ENCODE measurements at places on chromosomes 7 and 10.

- no peak overlapping the region for H3K4me3 ChIP-seq
- H3K36me3 ChIP-seq = no peaks in the 10 kb centered on the region
- H3K4me1 ChIP-seq = 0 out of 2 replicates have a peak, but pooled peaks cover 2% of the 10 kb centered on the region
- no peak for DNase-seq
- no peaks in the 10 kb centered on the region for H3K27me3 ChIP-seq
Observed at GRCh38 chr7:125059861-125060456, 130.3 kb upstream of the POT1 start.

DNA sequence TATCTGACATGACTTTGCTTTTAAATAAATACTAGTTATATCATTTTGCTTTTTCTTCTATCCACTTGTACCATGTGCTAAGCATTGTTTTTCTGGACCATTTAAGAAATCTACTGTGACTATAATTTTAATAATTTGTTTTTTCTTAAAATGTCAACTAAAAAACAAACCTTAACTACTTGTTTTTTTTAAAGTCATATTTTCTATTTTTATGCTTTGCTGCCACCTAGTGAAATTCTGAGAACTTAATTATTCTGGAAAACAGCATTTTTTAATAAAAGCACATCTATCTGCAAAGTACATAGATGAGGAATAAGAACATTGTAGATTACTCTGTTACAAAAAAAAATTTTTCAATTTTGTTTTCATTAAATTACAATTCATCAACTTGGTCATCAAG, 47.4 kb downstream of the ORC5 start:
- DNase-seq = no peak
- no peak overlapping the region for H3K4me3 ChIP-seq
- H3K4me1 ChIP-seq = no peaks in the 10 kb centered on the region
- H3K36me3 ChIP-seq = no peaks in the 10 kb centered on the region
- H3K27me3 ChIP-seq = no peaks in the 10 kb centered on the region

DNA sequence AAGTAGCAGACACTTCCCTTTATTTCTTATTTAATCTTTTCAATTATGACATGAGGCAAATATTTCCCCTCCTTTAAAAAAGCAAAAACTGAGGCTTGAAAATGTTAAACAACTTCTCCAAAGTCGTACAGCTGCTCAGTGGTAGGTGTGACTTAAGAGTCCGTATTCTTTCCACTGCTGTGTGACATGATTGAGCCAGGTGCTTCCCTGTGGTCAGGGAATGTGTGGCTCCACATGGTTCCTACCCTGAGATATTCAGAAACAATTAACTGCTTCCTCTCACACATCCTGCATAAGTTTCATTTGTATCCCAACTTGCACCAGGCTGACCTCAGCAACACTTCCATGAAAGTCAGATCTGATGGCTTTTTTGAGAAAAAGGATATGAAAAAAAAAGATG, 13.6 kb downstream of the OPALIN start:
- no peak overlapping the region for H3K27ac ChIP-seq
- no peaks in the 10 kb centered on the region for H3K27me3 ChIP-seq
- no peak for DNase-seq
- H3K4me3 ChIP-seq = no peak overlapping the region
- no peaks in the 10 kb centered on the region for H3K4me1 ChIP-seq
- H3K36me3 ChIP-seq = no peaks in the 10 kb centered on the region

- H3K4me3 ChIP-seq = no peak overlapping the region
- DNase-seq = no peak
- H3K27me3 ChIP-seq = no peaks in the 10 kb centered on the region
- no peak overlapping the region for H3K27ac ChIP-seq
- no peaks in the 10 kb centered on the region for H3K36me3 ChIP-seq
Observed at GRCh38 chr10:71618176-71618575, 101.4 kb downstream of the C10orf105 start.

- no peak overlapping the region for H3K4me3 ChIP-seq
- H3K27me3 ChIP-seq = no peaks in the 10 kb centered on the region
- H3K36me3 ChIP-seq = no peaks in the 10 kb centered on the region
- no peak overlapping the region for H3K27ac ChIP-seq
- no peaks in the 10 kb centered on the region for H3K4me1 ChIP-seq
- no peak for DNase-seq
Observed at GRCh38 chr10:88379575-88379974, 203.5 kb downstream of the RNLS start.

GRCh38 chr10:26755443-26755903, 58.0 kb downstream of the PDSS1 start:
- H3K27me3 ChIP-seq = no peaks in the 10 kb centered on the region
- no peak overlapping the region for H3K27ac ChIP-seq
- peak; percentile 16 for DNase-seq
- H3K36me3 ChIP-seq = 0 out of 2 replicates have a peak, but pooled peaks cover 6% of the 10 kb centered on the region
- H3K4me1 ChIP-seq = peaks cover 7% of the 10 kb centered on the region

DNA sequence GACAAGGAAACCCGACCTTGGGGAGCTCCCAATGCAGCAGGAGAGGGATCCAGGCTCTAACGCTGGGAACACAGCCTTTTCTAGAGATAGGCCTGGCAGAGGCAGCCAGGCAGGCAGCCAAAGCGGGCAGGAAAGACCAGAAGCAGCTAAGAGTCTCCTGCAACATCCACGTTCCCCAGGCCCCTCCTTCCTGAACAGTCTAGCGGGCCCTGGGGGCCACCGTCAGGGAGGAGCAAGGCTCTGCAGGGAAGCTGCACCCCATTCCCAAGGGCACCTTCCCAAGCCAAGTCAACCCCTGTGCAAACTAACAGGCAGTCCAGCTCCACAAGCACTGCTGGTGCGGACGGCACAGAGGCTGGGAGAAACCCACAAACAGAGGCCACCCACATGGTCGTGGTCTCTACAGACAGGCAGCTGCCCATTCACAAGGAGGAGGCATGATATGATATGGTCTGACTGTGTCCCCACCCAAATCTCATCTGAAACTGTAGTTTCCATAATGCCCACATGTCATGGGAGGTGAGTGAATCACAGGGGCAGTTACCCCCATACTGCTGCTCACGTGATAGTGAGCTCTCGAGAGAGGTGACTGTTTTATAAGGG, 115.7 kb downstream of the MAD1L1 start:
- no peaks in the 10 kb centered on the region for H3K27me3 ChIP-seq
- DNase-seq = no peak
- no peaks in the 10 kb centered on the region for H3K36me3 ChIP-seq
- H3K4me3 ChIP-seq = no peak overlapping the region
- peaks cover 46% of the 10 kb centered on the region for H3K4me1 ChIP-seq

DNA sequence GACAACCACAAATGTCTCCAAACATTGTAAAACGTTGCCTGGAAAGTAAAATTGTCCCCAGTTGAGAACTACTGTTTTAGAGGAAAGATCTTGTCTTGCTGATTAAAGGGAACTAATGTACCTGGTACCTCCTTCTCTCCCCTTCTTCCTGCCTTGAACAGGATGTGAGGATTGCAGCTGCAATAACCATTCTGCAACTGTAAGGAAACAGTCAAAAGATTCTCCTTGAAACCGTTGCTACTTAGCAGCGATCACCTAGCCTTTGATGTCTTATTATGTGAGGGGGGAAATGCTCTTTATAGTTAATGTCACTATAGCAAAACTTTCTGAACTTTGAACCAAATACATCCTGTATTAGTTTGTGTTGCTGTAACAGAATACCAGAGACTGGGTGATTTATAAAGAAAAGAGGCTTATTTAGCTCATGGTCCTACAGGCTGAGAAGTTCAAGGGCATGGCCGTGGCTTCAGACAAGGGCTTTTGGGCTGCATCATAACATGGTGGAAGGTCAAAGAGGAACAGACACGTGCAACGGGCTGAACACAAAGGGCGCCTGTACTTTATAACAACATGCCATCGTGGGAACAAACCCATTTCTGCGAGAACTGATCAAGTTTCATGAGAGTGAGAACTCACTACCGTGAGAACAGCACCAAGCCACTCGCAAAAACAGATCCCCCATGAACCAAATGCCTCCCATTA, 54.2 kb upstream of the PARD3 start:
- H3K27ac ChIP-seq = no peak overlapping the region
- no peaks in the 10 kb centered on the region for H3K27me3 ChIP-seq
- no peaks in the 10 kb centered on the region for H3K36me3 ChIP-seq
- 0 out of 2 replicates have a peak, but pooled peaks cover 2% of the 10 kb centered on the region for H3K4me1 ChIP-seq

DNA sequence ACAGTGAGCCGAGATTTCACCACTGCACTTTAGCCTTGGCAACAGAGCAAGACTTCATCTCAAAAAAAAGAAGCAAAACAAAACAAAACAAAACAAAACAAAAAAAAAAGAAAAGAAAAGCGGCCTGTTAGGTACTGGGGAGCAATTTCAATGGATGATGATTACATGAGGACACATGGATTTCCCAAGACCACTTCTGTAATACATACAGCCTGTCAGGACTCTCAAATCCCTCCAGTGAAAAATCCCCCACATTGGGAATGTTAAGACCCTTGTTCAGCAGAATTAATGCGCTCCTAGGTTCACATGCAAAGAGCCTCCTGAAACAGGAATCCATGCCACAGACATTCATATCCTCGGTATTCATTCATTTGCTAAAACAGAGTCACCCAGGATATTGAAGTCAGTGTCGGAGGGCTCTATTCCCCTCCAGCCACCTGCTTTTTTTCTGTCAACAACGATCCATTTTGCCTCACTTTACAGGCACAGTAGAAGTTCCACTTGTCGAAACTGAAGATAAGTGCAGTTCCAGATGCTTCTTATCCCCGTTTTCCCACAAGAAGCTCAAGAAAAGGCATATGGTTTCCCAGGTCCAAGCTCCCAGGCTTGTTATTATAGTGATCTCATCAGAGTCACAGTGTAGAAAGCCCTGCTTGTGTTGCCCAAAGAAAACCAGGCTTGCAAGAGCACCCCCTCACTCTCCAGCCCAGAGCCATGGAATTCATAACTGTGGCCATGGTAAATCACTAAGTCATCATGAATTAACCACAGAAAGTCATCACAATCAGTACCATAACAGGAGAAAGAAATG, 20.2 kb downstream of the SLC16A12 start:
- H3K27me3 ChIP-seq = no peaks in the 10 kb centered on the region
- no peak overlapping the region for H3K27ac ChIP-seq
- no peak for DNase-seq
- H3K36me3 ChIP-seq = no peaks in the 10 kb centered on the region
- no peak overlapping the region for H3K4me3 ChIP-seq

- no peak overlapping the region for H3K27ac ChIP-seq
- no peak for DNase-seq
- H3K4me1 ChIP-seq = no peaks in the 10 kb centered on the region
- H3K36me3 ChIP-seq = no peaks in the 10 kb centered on the region
- H3K27me3 ChIP-seq = no peaks in the 10 kb centered on the region
Observed at GRCh38 chr7:30896036-30896435, 15.6 kb upstream of the AQP1 start.

GRCh38 chr10:5325076-5325475, 39.7 kb upstream of the UCN3 start:
- no peak for DNase-seq
- H3K36me3 ChIP-seq = no peaks in the 10 kb centered on the region
- no peak overlapping the region for H3K4me3 ChIP-seq
- no peaks in the 10 kb centered on the region for H3K4me1 ChIP-seq
- no peak overlapping the region for H3K27ac ChIP-seq

DNA sequence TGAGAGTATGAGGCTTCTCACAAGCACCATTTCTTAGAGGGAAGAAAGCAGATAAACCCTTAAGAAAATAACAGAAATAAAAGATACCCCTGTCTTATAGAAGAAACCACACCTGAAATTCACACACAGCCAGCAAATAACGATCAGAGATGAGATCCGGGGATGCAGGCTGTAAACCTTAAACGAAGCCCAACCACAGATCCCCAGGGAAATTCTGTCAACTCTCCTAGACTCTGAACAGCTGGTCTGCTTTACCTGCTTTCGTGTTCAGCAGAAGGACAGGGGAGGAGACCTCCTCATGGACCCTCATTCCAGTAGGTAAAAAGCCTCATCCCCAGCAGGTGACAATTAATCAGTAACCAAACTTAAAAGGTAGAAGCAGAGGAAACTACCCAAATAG, 45.0 kb downstream of the VOPP1 start:
- H3K4me1 ChIP-seq = peaks cover 4% of the 10 kb centered on the region
- H3K27ac ChIP-seq = no peak overlapping the region
- no peak overlapping the region for H3K4me3 ChIP-seq
- no peaks in the 10 kb centered on the region for H3K36me3 ChIP-seq
- no peaks in the 10 kb centered on the region for H3K27me3 ChIP-seq

DNA sequence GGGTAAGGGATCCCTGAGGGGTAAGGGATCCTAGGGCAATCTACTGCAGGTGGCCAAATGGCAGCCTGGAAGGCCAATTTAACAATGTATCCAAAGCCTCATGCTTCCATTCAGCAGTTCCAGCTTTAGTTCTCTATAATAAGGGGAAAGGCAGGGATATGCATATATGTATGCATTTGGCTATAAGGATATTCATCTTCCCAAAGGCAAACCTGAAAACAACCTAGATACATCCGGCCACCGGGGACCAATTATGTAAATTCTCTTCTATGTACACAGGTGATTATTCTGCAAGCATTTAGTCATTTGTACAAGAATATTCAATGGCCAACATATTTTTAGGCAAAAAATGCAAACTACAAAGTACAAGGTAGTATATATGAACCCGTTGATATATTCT, 26.7 kb downstream of the PSAP start:
- DNase-seq = no peak
- no peak overlapping the region for H3K27ac ChIP-seq
- H3K36me3 ChIP-seq = peaks cover 62% of the 10 kb centered on the region
- no peaks in the 10 kb centered on the region for H3K4me1 ChIP-seq
- no peak overlapping the region for H3K4me3 ChIP-seq
- no peaks in the 10 kb centered on the region for H3K27me3 ChIP-seq

DNA sequence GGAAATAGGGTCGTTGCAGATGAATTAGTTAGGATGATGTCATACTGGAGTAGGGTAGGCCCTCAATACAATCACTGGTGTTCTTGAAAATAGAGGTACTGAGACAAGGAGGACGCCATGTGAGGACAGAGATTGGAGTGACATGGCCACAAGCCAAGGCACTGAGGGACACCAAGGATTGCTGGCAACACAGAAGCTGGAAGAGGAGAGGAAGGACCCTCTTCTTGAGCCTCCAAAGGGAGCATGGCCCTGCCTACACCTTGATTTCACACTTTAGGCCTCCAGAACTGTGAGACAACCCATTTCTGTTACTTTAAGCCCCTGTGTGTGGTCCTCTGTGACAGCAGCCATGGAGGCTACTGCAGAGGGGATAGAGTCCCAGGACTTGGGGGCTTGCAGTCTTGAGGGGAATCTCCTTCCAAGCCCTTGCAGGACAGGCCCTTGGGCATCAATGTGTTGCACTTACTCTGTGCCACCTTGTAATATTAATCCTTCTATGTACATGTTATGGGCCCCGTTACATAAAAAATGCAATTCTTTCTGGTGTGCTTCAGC, 3.7 kb upstream of the AOC1 start:
- no peak overlapping the region for H3K4me3 ChIP-seq
- H3K27ac ChIP-seq = no peak overlapping the region
- DNase-seq = no peak
- H3K27me3 ChIP-seq = peaks cover 36% of the 10 kb centered on the region
- H3K36me3 ChIP-seq = no peaks in the 10 kb centered on the region
- H3K4me1 ChIP-seq = no peaks in the 10 kb centered on the region

DNA sequence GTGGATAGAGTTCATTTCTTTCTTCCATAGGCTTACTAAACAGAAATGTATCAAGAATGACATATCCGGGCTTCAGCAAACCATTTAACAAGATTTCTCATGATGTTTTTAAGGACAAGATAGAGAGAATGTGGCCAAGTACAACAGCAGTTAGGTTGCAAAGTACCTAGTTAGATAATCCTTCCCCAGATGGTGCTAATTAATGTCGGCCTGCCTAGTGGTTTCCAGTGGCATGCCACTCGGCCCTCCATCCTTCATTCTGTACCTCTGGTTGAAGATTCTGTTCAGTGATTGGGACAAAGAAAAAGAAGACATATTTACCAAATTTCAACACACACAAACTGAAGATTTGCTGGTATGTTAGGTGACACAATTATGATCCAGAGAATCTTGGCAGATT, 212.1 kb downstream of the MACC1 start:
- no peaks in the 10 kb centered on the region for H3K4me1 ChIP-seq
- H3K36me3 ChIP-seq = no peaks in the 10 kb centered on the region
- H3K27me3 ChIP-seq = no peaks in the 10 kb centered on the region
- no peak for DNase-seq
- H3K4me3 ChIP-seq = no peak overlapping the region
- H3K27ac ChIP-seq = no peak overlapping the region
